ENCODE measurements at places on chromosomes 5 and 9.
A peak's percentile ranks its signal among the peaks of the same experiment; 100 is the strongest.

DNA sequence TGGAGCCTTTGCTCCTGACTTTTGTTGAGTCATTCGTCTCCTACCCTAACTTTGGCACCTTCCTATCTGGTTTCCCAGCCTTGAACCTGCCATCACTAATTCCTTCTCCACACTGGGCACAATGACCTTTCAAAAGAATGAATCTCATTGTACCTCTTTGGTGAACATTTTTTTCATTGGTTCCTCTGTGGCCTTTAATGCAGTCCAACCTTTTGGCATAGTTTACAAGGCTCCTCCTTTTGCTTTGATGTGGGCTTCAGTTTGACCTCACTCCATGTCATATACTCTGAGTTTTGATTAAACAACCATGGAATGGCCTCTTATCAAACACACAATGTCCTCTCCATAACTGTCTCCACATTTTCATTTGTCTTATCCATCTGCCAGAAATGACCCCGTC, 14.5 kb upstream of the ROPN1L start:
- no peak for DNase-seq

GRCh38 chr9:20496328-20496727, 126.0 kb downstream of the MLLT3 start:
- DNase-seq = no peak

DNA sequence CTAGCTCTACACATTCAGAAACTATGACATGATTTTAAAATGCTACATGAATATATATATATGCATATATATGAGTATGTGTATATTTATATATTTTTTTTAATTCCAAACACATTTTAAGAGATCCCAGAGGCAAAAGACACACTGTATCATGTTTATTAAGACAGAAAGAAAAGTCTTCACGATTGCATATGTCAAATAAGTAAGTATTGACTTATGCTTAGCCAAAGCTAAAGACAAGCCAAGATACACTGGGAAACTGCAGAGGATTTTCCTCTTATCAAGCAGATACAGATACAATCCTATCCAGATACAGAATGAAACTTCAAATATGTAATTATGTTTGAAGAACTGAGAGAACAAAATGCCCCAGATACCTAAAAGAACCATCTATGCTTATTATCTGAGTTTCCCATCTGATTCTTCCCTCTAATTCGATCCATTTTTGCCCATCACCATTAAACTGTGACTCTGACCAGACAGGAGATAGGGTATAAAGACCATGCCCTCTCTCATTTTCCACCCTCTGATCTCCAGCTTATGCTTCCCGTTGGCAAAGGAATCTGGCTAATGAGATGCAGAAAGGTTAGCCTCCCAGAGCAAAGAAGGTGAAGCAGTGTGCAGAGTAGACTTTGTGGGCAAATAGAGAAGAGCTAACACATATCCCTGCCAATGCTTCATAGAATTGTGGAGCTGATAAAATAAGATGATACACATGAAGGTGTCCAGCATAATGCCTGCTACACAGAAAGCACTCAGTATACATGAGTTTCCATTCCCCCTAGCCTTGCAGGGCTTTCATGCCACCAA, 131.0 kb upstream of the TARS1 start:
- DNase-seq = no peak

DNA sequence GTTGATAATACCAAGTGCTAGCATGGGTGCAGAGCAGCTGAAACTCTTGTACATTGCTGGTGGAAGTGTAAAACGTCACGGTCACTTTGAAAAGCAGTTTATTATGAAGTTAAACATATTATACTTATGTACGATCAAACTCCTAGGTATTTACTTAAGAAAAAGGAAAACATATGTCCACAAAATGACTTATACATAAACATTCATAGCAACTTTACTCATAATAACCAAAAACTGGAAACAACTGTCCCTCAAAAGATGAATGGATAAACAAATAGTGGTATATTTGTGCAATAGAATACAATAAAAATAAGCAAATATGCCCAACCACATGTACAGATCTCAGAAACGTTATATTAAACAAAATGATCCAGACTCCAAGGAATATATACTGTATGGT, 92.3 kb upstream of the TRIO start:
- no peak for DNase-seq

DNA sequence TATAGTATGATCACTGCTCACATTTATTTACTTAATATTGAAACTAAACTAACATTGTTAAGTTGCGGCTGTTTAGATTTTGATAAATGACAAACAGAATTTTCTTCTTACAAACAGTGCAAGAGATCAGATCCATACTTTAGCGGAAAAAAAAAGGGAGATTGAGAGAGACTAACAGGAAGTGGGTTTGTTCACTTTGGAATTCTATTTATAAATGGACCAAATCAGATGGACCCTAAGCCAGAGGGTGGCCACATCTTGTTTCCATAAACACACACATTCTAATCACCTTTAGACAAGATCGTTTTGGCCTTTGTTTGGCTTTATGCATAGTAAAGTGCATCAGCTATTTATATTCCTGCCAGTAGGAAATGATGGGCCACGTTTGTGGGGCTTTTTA, 381.4 kb upstream of the CD180 start:
- DNase-seq = no peak

- no peak for DNase-seq
These were observed 61.8 kb downstream of the ABCA1 start for GRCh38 chr9:104866191-104866590.

GRCh38 chr5:54313311-54314270, 3.2 kb upstream of the ARL15 start:
- no peak for DNase-seq

- DNase-seq = no peak
These were observed 27.3 kb downstream of the ACO1 start for GRCh38 chr9:32411753-32412152.

- no peak for DNase-seq
These were observed 130.6 kb downstream of the GNAQ start for GRCh38 chr9:77901018-77901417.

- no peak for DNase-seq
These were observed 121.3 kb upstream of the OSMR start for GRCh38 chr5:38724301-38725030.

- DNase-seq = no peak
These were observed 13.5 kb upstream of the IQGAP2 start for GRCh38 chr5:76389513-76390154.

GRCh38 chr9:70947086-70947485, 174.3 kb downstream of the TRPM3 start:
- no peak for DNase-seq

GRCh38 chr5:1208743-1209488, 7.5 kb downstream of the SLC6A19 start:
- no peak for DNase-seq

DNA sequence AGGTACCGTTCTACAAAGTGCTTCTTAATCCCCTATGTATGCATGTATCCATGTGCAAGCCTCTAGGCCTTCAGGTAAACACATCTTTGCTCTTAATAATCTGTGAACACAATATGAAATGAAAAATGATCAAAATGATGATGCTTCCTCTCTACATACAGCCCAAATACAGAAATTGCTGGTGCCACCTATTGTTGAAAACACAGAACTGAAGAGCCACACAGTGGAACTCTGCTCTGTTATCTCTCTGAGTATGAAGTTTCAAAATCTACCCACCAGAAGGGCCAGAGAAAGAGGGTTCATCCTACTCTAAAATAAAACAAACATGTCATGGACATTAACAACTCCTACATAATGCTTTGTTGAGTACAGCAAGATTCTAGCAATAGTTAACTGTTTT, 71.3 kb downstream of the GLIS3 start:
- no peak for DNase-seq

GRCh38 chr9:111842313-111842712, 47.6 kb upstream of the SHOC1 start:
- DNase-seq = no peak

- no peak for DNase-seq
These were observed 226.3 kb downstream of the SPOCK1 start for GRCh38 chr5:137272831-137273230.

DNA sequence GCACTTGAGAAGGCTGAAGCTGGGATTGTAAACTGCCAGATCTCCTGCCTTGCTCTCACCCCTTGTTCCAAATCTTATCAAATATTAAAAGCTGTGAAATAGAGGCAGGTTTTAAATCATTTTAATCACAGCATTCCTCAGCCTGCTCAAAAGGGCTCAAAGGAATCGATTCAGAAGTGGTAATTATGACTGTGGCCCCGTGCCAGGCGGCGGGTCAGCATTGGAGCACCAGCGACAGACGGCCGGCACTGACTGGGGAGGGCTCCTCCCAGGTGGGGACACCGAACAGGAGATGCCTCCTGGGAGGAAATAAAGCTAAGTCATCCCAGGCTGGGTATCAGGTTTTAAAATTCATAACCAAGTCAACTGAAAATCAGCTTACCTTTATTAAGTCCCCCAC, 66.7 kb downstream of the KCNIP1 start:
- DNase-seq = no peak

GRCh38 chr5:43638546-43638945, 35.6 kb downstream of the NNT start:
- DNase-seq = no peak

DNA sequence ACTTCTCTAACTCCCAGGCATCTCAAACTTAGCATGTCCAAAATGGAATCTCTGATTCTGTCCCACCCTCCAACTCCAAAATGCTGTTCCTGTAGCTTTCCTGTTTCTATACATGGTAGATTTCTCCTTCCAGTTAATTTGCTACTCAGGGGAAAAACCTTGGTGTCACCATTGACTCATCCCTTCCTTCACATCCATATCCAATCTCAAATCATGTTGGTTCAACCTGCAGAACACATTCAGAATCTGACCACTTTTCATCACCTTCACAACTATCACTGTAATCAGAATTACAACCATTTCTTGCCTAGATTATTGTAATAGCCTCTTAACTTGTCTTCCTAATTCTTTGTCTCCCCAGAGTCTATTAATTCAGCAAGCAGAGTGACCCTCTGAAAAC, 10.8 kb downstream of the RIOK2 start:
- DNase-seq = no peak

DNA sequence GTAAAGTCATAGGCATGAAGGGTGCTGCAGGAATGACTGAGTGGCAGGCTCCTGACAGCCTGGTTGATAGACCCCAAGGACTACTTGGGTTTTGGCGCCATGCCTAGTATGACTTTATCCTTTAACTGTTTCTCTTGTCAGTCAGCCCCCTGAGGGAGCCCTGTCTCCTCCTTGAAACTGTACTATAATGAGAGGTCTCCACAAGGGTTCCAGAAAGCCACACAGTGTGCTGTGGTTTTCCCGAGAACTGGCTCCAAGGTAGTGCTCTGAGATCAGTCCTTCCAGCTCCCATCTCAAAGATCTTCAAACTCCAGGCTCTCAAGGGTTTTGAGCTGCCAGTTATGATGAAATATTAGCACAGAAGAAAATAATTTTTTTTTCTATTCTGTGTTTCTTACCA, 26.7 kb upstream of the TNC start:
- no peak for DNase-seq

DNA sequence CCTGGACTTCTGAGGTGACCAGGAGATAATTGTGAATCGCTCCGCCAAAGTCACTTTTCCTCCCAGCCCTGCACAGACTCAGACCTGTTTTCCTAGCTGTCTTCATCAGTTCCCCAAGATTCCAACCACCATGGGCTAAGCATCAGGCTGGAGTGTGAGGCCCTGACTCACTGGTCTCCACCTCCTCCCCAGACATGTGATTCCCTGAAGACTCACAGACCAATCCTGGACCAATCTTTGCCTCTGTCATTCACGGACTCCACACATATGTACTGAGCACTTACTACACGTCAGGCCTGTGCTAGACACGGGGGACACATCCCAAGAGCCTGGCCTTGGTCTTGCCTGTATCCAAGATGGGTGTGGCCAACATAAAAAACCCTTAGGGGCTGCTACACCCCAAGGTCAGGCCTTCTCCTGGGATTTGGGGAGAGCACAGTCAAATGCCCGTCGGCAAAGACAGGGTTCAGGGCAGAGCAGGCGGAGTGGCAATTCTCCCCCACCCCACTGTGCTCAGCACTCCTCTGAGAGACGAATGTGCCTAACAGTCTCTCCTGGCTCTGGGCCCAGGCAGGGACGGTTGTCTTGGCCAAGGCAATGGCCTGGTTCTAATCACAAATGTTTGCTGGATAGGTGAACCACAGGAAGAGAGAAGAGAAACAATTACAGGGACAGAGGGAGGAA, 11.9 kb downstream of the EEIG1 start:
- DNase-seq = peak; percentile 58

- no peak for DNase-seq
These were observed 115.6 kb downstream of the VCAN start for GRCh38 chr5:83586874-83587776.

DNA sequence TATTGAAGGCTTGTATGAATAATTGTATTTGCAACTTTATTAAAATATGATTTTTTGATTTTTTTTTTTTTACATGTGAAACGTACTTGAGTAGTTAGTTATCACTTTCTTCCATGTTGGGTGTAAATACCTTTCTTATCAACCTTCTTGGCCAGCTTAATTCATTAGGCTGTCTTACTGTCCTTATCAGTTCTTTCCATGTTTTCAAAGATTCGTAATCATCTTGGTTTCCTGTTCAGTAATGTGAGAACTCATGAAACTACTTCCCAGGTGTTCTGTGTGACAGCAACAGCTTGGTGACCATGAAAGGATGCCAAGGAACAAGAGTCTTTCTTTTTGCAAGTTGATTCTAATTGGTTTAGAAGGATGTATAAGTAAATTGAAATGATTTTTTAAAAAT, 100.0 kb downstream of the ADGRV1 start:
- DNase-seq = no peak

DNA sequence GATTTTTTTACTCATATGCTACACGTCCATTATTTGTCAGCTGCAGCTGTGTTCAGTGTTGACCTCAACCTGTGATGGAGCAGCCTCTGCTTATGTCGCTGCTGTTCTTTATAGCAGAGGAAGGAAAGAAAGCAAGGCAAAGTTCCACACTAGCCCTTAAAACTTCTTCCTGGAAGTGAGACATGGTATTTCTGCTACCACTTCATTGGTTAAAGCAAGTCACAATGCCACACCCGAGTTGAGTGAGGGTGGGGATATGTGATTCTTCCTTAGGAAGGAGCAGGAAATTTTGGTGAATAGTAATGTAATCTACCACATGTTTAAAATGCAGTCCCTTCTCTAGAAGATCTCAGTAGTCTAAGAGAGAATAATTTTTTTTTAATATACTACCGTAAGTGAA, 224.8 kb upstream of the DMRT1 start:
- DNase-seq = no peak

DNA sequence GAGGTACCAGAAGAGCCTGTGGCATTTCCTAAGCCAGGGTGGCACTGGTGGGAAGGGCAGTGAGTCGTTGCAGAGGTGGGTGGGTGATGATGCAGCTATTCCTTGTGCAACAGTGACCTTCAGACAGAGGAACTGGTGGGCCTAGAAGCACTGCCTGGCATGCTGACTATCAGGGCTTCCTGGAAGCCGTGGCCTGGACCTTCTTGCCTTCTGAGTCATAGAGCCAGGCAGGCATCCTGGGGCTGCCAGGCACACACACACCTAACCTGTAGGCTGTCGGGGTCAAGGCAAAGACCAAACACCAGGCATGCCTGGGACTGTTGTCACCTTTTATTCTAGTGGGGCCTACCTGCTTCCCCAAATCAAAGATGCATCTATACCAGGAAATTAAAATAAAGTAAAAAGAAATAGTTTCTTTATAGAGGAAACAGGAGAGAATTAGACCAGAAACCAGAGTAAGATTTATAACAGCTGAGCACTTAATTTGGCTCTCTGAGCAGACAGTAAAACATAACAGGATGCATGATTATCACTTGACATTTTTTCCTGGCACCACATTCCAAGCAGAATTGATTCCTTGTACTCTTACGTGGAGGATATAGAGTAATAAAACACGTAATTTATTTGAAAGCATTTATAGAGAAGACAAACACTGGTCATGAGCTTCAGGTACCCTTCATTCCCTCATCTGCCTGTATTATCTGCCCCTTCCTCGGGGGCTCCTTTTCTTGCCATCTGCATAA, 25.1 kb downstream of the NANS start:
- DNase-seq = no peak

GRCh38 chr9:97479496-97480159, 21.8 kb upstream of the TMOD1 start:
- DNase-seq = no peak
